Pancreas (tissue), 10 donors: ENCODE measurements at places on chromosomes 16 and 17.

DNA sequence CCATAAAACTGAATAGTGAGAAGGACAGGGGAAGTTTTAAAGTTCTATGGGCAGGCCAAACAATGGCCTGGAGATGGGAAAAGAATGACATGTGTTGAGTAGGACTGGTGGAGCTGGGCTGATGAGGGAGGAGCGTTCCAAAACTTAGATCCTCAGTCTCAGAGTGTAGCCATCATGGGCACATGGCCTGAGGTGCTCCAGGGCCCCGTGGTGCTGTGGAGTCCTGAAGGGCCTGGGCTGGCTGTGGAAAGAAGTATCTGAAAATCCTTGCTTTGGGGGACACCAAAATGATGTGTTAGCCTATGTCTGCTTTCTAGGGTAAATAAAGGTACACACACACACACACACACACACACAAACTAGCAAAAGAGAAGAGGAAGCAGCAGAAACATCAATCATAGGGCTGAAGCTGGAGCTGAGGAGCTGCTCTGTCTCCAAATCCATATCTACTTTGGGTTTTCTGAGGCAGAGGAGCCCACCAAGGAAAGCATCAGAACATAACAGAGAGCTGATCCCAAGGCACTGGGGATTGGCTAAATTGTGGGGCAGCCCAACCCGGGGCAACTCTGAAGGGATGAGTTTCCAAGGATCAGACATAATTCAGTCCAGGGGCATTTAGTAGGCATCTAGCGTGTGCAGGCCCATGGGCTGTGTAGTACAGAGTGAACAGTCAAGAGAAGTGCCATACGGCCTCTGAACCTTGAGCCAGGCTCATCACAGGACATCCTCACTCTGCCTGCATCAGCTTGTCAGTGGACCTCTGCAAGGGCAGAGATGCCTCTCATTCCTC, 85.2 kb downstream of the C16orf78 start:
- peak; percentile 11 for DNase-seq

- DNase-seq: no peak
These were observed at the start of gene ACSM3 for GRCh38 chr16:20763461-20764232. Gene ACSM3, plus strand, starts transcription at chr16:20764014. Its CDS starts 6,021 bp downstream, at chr16:20770035.

- DNase-seq: no peak
These were observed 94.6 kb upstream of the PSMD7 start for GRCh38 chr16:74202009-74202408.

GRCh38 chr16:68902969-68903345, 59.6 kb downstream of the TANGO6 start:
- no peak for DNase-seq

- DNase-seq: no peak
These were observed 3.3 kb upstream of the RSAD1 start for GRCh38 chr17:50475362-50475761.

- peak; percentile 57 for DNase-seq
These were observed 44.7 kb downstream of the RPH3AL start for GRCh38 chr17:307741-308507.

- peak; percentile 73 for DNase-seq
These were observed 7.4 kb upstream of the TMEM204 start for GRCh38 chr16:1525871-1526607.

GRCh38 chr17:58153046-58153445, 4.9 kb downstream of the OR4D1 start:
- DNase-seq: no peak

DNA sequence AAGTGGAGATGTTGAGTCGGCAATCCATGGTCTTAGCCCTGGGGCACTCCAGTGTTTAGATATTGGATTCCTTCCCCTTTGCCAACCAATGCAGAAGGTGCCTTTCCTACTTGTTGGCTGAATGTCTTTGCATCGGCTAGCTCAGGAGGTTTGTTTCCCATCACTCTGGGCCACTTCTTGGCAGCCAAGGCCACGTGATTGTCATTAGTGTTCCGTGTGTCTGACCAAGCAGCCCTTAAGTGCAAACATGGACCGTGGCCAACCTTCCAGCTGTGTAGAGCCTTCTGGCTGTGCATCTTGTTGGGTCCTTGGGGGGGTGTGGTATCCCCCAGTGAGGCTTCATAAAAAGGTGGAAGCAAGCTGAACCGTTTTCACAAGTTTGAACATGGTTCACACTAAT, 66.0 kb downstream of the GNAO1 start:
- peak; percentile 22 for DNase-seq

DNA sequence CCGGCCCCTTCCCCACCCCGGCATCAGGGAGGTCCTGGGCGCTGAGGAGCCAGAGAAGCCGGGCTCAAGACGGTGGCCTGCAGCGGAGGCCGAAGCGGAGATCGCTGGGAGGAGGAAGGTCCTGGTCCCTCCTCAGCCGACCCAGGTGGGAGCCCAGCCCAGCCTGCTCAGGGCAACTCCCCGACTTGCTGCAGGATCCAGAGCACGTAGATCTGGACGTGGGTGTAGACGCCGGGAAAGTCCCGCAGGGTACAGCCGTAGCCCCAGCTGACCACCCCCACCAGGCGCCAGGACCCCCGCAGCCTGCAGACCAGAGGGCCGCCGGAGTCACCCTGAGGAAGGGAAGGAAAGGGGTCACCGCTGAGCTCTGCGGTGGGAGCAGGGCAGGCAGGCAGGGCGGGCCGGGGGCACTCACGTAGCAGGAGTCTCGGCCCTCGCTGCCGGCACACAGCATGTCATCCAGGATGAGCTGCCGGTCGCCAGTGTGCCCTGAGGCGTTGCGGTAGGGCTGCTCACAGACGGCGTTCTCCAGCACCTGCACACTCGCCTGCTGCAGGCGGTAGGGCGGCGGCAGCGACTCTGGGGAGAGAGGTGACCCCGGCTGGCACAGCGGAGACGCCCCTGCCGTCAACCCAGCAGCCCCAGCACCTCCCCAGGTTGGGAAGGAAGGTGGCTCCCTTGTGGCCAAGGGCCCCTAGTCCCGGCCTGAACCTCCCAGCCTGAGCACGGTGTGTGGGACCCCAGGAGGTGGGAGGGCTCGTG, 5.4 kb downstream of the TPSD1 start:
- DNase-seq: no peak

GRCh38 chr16:996681-997080, 15.1 kb downstream of the SOX8 start:
- no peak for DNase-seq

- no peak for DNase-seq
These were observed 44.1 kb upstream of the MGAT5B start for GRCh38 chr17:76824093-76824492.
